Astrocyte (in vitro differentiated cells and primary cell): ENCODE measurements at places on chromosomes 12 and 14. TPM values are rescaled to one million over a fixed set of nuclear protein-coding genes. Genes with fewer than 3 reads are reported as not detected.

The TMEM117 gene
- total RNA-seq: 10.6 and 13.1 TPM in 2 replicates

GRCh38 chr12:7833831-7834230 lies 38.9 kb downstream of the SLC2A14 start:
- no peak for DNase-seq

The HOMEZ gene
- 13.7 and 16.6 TPM in 2 replicates for total RNA-seq

GRCh38 chr14:102085948-102086708 lies 716 bp downstream of the HSP90AA1 start:
- DNase-seq: peak; percentile 52

DNA sequence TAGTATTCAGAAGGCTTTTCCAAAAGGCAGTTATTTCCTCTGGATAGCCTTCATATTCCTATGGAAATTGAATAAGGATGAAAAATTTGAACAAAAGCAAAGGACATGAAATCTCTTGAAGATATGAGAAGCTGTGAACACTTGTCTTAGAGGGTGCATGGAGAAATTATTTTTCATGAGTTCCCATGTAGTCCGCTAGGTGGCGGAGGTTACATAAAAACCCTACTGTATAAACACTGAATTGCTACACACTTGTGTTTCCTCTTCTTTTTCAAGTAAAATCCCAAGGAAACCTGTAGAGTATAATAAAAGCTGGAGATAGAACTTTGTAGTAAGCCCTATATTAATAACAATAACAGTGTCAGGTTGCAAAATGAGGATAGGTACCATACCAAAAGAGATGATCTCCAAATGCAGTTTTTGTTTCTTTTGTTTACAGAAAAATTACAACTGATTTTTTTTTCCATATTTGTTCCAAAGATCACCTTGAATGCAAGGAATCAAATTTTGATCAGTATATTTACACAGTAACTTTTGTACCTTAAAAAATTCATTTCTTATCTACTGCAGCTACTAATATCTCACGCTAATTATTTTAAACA lies 37.8 kb upstream of the OR4E1 start:
- peak; percentile 18 for DNase-seq

DNA sequence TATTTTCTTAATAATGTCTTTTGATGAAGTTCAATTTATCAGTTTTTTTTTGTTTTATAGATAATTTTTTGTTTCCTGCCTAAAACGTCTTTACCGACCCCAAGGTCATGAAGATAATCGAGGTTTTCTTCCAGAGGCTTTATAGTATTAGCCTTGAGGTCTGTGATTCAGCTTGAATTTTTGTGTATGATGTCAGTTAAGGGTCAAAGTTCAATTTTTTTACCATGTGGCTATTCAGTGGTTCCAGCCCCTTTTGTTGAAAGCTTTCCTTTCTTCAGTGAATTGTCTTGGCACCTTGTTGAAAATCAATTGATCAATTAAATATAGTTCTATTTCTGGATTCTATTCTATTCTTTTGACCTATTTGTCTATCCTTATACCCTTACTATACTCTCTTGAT lies 3.2 kb upstream of the MGST1 start:
- peak; percentile 26 for DNase-seq

- no peak for DNase-seq
Measured at GRCh38 chr12:116116650-116117424, 160.7 kb downstream of the MED13L start.

- DNase-seq: peak; percentile 87
Measured at GRCh38 chr14:61584331-61584741, 111.0 kb upstream of the HIF1A start.

The CABP1 gene
- total RNA-seq: 0.19 and 0.30 TPM in 2 replicates

The NR4A1 gene
- total RNA-seq: 1.6 and 2.3 TPM in 2 replicates

DNA sequence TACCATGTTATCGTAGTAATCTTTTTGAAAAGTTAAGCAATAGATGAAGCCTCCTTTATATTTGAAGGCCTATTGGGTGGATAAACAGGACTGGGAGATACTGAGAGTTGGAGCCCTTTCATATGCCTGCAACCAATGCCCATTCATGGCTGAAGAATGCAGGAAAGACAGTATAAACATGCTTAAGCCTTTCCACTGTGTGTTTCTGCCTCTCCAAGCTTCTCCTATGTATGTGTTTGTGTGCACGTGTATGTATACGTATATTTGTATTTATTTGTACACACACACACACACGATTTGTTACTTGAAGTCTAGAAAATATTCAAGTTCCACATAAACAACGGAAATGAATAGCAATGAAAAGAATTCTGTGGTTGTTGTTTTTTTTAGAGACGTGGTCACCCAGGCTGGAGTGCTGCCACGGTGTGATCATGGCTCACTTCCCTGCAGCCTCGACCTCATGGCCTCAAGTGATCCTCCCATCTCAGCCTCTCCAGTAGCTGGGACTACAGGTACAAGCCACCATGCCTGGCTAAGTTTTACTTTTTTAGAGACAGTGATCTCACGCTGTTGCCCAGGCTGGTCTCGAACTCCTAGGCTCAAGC lies 1453.5 kb downstream of the AACS start:
- DNase-seq: peak; percentile 49

DNA sequence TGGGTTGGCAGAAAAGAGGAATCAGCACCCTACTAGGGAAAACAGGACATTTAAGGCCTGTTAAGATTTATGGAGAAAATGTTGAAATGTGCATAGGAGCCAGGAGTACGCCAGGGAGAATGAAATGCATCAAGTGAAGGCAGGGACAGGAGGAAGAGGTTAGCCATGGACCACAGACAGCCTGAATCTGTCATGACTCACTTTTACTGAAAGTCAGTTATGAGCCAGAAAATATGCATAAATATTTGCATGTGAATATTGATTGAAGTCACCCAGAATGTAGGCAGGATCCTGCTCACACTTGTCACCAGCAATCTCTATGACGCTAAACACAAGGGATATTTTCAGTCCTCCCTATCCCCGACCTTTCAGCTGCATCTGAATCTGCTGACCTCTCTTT lies 25.1 kb upstream of the CDK17 start:
- DNase-seq: peak; percentile 96
